ENCODE measurements at places on chromosomes 6 and 20.
A peak's percentile ranks its signal among the peaks of the same experiment; 100 is the strongest.

DNA sequence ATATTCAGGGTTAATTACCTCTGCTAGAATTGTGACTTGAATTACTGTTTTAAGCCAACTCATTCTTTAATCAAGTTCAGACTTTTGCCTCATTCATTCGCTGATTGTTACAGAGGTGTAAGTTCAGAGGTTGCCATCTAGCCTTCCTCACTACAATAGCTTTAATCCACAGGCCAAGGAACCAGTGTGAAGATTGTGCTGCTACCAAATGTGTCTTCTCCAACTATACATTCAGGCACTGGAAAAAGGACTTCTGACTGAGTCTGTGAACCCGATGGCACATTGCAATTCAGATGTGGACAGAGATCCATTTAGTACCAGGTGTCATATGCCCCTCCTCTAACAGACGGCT, 111.2 kb upstream of the ADGRF1 start:
- DNase-seq, result no peak

- DNase-seq, result peak; percentile 52
Measured at GRCh38 chr6:136685540-136686108, 106.7 kb downstream of the MAP3K5 start.

GRCh38 chr6:66623050-66623449, 916.0 kb upstream of the EYS start:
- DNase-seq, result no peak

DNA sequence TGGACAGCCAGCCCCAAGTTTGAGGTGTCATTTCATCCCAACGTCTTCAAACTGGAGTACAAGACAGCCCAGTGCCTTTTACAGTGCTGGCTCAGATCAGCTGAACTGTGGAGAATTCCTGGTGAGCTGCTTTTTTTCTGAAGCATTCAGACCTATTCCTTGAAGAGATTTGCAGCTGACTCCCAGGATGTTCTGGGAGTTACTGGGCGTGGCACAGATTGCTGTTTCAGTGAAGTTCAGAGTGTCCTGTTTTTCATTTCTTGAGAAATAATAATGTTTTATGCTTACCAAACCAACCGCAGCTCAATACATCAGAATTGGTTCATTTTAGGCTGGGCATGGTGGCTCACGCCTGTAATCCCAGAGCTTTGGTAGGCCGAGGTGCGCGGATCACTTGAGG, 33.4 kb upstream of the SRPK1 start:
- no peak for DNase-seq

- DNase-seq, result no peak
Measured at GRCh38 chr6:156618600-156619205, 158.5 kb upstream of the ARID1B start.

- no peak for DNase-seq
Measured at GRCh38 chr20:50389808-50390684, 120.1 kb upstream of the PTPN1 start.

GRCh38 chr20:7371518-7372163, 568.6 kb downstream of the HAO1 start:
- no peak for DNase-seq

DNA sequence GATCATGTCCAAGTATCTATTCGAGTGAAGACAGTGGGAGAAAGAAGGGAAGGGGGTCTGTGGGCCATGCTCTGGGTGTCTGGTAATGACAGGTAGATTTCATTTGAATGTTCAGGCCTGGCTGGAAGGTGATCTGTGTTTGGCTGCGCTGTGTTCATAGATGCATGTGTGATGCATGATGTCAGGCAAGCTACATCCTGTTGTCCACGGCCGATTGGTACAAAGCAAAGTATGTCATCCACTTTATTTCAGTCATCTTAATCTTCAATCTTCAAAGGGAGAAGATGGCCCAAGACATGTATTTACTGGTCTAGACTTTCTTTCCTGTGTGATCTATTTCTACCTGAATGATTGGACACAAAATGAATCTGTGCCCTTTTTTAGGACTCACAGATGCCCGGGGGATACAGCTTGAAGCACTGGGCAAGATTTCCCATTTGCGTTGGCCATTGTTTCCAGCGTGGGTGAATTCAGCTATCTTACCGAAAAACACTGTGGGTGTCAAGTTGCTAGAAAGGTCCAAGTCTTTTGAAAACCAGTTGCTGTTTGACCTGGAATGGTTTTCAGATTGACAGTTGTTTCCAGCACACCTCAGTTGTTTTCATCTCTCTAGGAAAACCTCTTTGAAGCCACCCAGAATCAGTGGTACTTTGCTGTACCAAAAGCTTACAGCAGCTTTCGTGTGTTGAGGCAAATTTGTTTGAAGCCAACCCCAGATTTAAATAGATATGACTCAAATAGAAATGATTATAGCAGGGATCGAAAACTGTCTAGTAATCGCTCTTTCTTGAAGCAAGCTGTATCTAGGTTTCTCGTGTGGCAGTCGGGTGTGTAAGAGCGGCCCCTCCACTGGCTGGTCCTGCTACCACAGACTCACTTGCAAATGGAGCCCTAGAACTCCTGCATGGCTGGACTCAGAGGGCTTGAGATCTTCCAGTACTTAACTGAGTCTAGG, 27.2 kb downstream of the DUSP22 start:
- no peak for DNase-seq

DNA sequence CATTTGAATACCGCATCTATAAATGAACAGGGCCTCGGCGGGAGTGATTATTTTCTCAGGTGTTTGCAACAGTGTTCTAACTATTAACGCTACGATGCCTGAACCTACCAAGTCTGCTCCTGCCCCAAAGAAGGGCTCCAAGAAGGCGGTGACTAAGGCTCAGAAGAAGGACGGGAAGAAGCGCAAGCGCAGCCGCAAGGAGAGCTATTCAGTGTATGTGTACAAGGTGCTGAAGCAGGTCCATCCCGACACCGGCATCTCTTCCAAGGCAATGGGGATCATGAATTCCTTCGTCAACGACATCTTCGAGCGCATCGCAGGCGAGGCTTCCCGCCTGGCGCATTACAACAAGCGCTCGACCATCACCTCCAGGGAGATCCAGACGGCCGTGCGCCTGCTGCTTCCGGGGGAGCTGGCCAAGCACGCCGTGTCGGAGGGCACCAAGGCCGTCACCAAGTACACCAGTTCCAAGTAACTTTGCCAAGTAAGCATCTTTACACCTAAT, 70.9 kb downstream of the HFE start:
- no peak for DNase-seq

GRCh38 chr6:103783329-103783728, 1076.4 kb downstream of the HACE1 start:
- DNase-seq, result no peak

GRCh38 chr20:57650266-57650665, 30.0 kb upstream of the ZBP1 start:
- DNase-seq, result no peak

GRCh38 chr6:43977404-43978111, 149.7 kb downstream of the MRPL14 start:
- DNase-seq, result no peak

DNA sequence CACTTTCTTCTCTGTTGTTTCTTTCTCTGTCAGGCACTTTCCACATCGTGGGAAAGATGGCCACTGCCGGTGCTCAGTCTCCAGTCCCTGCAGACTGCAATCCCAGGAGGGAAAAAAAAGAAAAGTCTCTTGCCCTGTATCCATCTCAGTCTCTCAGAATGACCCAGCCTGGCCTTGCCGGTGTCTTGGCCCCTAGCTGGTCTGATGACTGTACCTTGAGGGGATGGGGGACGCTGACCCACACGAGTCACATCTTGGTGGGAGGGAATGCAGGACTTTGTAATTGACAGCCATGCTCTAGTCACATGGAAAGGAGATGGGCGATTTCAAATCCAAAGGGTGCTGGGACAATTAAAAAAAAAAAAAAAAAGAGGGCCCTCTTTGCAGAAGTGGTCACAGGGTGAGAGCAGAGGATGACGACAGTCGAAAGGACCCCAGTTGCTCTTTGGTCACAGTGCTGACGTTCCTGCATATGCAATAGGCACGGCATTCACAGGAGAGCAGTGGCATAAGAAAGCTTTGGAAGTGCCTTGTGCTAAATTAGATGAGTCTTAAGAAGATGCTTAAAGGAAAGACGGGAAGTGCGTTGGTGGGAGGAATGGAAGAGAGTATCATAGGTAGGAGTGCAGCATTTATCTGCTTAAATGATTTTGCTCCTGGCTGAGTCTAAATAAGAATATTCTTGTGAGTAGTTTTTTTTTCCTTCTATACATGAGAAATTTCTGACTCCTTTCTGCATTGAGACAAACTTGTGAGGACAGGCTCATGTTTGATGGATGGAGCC, 63.9 kb upstream of the AKAP12 start:
- no peak for DNase-seq

DNA sequence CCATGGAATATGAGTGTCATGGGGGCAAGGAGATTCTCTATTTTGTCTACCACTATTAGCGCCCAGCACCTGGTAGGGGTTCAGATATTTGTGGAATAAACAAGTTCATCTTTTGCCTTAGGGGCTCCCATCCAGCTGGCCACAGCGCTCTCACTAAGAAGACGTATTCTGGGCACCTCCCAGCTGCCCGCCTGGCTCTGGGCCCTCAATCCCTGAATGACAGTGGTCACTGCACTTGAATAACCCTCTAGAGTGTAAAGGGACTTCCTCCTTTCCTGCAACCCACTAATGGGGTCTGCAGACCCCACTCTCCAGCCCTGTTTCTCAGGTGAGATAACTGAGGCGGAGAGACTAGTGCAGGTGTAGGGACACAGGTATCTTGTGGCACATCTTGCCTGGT, 36.2 kb downstream of the SNX5 start:
- no peak for DNase-seq

GRCh38 chr6:69542494-69542893, 254.3 kb downstream of the LMBRD1 start:
- no peak for DNase-seq

DNA sequence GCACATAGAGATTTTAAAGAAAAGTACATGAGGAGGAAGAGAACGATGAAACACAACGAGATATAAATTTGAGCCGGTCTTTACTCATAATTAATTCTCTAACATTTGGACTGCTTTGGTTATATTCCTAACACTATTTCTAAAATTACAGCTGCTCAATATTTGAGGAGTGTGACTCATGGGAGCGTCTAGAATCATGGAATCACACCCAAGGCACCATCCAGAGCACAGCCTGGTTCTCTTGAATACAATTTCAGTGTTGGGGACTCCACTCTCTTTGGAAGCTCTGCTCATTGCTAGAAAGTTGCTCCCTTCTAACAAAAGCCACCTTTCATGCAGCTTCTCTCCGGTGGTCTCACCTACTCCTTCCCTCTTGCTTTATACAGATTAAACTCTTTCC, 64.4 kb downstream of the LY86 start:
- DNase-seq, result no peak

- peak; percentile 51 for DNase-seq
Measured at GRCh38 chr20:2524709-2525506, 11.5 kb upstream of the TMC2 start.

- DNase-seq, result no peak
Measured at GRCh38 chr20:33976959-33977358, 16.8 kb upstream of the RALY start.

Data from RWPE1 (cell line).